ENCODE measurements at places on chromosomes 12 and 14. TPM values are rescaled to one million over a fixed set of nuclear protein-coding genes. Genes with fewer than 3 reads are reported as not detected.
A peak's percentile ranks its signal among the peaks of the same experiment; 100 is the strongest.

DNA sequence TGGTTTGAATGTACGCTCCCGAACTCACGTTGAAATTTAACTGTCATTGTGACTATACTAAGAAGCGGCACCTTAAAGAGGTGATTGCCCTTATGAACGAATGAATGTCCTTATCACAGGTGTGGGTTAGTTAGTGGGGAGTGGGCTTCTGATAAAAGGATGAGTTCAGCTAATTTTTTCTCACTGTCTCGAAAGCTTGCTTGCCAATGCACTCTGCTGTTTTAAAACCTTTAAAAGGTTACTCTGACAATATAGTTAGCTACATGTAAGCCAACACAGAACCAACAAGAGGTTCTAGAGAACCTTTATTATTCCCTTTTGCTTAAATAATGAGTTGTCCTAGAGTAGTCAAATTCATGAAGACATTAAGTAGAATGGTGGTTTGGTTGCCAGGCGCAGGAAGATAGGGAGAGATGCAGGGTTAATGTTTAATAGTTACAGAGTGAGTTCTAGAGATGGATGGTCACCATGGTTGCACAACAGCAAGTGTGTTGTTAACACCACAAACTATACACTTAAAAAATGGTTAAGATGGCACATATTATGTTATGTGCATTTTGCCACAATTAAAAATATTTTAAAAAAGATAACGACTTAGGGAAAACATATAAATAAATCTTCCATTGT, 26.3 kb downstream of the RTN1 start:
- no peak for DNase-seq

GALNT16 gene
- 0.86 TPM for polyA plus RNA-seq

- peak; percentile 75 for DNase-seq
These were observed 43.5 kb downstream of the DRAM1 start for GRCh38 chr12:101920906-101921305.

IL22 gene
- polyA plus RNA-seq, result not detected

- no peak for DNase-seq
These were observed 62.3 kb downstream of the NT5DC3 start for GRCh38 chr12:103778781-103779180.

DNA sequence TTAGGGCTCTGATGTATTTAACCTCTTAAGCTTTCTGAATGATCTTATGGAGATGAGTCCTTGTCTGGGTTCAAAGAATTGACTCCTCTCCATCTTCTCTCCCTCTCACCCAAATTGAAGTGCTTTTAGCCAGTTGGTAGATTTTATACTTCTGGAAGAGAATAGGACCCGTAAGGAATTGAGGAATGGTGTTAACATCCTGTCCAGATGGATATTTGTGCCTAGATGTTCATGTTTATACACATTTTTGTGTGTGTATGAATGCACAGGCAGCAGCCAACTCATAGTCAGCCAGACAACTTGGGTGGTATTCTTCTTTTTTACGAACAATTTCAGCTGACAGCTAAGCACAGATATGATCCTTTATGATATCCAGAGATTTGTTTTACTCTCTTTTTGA, 449.6 kb upstream of the RGS6 start:
- DNase-seq, result no peak

CFAP54 gene
- polyA plus RNA-seq, result 1.2 TPM

GRCh38 chr12:132579744-132580143, 30.6 kb downstream of the LRCOL1 start:
- no peak for DNase-seq

DNA sequence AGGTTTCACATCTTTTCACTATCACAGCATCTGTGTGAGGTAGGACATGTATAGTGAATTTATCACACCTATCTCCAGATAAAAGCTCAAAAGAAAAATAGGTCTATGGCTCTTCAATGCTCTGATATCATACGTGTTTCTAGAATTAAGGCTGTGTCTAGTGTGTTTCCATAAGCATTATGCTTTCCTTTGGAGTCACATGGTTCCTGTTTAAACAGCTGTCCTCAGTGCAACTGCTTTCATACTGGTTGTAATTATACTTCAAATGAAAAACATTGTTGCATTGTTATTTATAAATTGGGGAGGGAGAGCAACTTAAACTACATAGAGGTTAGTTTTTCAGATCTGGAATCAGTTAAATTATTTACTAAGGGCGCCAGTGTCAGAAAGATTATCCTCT, 151.6 kb downstream of the SYT1 start:
- DNase-seq, result no peak

- DNase-seq, result peak; percentile 9
These were observed 54.2 kb downstream of the SUDS3 start for GRCh38 chr12:118430516-118430915.

GRCh38 chr14:103805708-103806107, 41.7 kb downstream of the PPP1R13B start:
- no peak for DNase-seq

GRCh38 chr12:125453751-125454150, 388.5 kb downstream of the AACS start:
- DNase-seq, result no peak

DNA sequence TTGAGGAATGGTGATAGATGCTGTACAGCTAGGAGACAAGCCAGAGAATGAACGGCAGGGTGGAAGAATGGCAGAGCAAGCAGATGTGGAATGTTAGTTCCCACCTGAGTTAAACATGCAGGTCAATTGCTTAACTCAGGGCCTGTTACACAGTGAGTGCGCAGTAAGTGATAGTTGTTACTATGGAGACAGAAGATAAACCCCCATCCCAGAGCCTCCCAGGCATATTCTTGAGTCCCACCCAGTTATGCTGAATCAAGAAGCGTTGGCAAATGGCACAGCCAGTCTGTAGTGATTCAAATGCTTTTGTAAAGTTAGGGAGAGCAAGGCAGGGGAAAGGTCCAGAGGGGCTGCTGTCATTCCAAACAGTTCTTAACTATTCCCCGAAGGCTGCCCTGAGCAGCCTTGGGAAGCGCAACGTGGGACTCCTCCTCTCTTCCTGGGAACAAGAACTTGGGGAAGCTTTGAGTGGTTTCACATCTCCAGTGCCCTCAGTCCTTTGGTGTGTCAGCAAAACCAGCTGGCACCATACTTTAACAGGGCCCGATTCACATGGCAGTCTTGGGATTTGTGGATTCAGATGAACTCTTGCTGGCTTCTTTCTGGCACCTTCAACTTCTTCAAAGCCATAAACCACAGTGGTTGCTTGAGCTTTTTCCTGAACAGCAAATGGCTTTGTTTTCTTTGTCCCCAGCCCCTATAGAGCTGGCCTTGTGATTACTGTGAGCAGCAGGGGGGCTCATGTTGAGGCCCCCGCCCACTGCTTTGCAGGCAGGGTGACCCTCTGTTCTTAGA, 66.4 kb downstream of the PPM1A start:
- no peak for DNase-seq

DNA sequence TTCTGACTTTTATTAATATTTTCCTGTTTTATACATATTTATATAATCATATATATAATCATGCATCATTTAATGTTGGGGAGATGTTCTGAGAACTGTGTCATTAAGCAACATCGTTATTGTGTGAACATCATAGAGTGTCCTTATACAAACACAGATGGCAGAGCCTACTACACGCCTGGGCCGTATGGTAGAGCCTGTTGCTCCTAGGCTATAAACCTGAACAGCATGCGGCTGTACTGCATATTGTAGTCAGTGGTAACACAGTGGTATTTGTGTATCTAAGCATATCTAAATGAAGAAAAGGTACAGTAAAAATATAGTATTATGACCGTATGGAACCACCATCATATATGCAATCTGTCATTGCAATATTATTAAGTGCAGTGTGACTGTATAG, 44.7 kb upstream of the BCL7A start:
- DNase-seq, result no peak

DNA sequence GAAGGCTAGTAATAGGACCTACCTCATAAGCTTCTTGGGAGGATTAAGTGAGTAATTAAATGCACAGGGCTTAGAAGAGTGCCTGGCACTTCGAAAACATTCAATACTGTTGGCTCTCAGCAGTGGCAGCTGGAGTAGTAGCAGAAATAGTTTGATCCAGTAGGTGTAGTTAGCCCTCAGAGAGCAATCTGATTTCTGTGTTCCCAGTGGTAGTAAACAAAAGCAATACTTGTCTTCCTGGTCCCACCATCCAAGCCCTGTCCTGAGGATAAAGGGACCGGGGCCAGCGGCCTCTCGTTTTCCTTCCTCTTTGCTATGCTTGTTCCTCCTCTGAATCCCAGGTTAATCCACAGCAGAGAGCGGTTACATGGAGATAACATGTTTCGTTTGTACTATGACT, 131.6 kb downstream of the SAMD4A start:
- DNase-seq, result no peak

STX2 gene
- 28.9 TPM for polyA plus RNA-seq

GRCh38 chr12:96220902-96221301, 26.7 kb downstream of the ELK3 start:
- DNase-seq, result peak; percentile 80

GRCh38 chr12:12877153-12877768, 14.1 kb upstream of the GPRC5A start:
- no peak for DNase-seq

CHURC1 gene
- 152 TPM for polyA plus RNA-seq

GRCh38 chr14:66511849-66512248, 3.9 kb downstream of the GPHN start:
- DNase-seq, result no peak

DNA sequence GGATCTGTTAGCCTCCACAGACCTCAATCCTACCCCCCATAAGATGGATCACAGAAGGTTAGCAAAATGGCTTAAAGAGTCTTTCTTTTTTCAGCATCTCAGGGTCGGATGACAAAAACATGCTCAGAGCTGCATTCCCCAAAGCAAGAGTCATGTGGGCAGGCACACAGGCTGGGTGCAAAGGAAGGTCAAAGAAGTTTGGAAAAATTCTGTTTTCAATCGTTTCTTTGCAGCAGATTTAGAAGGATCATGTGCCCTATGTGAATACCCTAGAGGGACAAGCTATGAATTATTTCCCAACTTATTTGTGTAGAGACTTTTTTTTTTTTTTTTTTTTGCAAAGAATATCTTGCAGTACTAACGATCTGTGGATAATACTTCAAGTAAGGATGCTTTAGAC, 845.4 kb downstream of the VRK1 start:
- no peak for DNase-seq

DNA sequence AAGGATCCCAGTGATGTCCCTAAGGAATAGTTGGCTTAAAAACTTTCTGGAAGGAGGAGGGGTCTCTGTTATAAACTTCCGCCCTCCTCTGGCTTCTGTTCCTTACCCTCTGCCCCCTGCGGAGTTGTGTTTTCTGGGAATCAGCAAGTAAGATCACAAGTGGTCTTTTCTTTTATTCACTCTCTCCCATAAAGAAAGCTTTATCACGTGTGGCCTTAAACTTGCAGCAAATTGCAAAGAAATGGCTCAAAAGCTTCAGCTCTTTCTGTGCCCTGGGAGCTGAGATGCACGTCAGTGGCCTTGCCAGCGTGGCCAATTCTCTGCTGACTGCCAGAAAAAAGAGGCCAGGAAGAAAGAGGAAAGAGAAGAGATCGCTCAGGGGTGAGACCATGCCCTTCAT, at the start of gene SLCO1C1:
Gene SLCO1C1 (plus strand): TSS at position 101 of the 400 bp plus-strand sequence. CDS start 4,245 bp downstream, outside the sequence.
- DNase-seq, result no peak

ABCC9 gene
- 14.2 TPM for polyA plus RNA-seq

CLEC4A gene
- polyA plus RNA-seq, result 0.62 TPM

DNA sequence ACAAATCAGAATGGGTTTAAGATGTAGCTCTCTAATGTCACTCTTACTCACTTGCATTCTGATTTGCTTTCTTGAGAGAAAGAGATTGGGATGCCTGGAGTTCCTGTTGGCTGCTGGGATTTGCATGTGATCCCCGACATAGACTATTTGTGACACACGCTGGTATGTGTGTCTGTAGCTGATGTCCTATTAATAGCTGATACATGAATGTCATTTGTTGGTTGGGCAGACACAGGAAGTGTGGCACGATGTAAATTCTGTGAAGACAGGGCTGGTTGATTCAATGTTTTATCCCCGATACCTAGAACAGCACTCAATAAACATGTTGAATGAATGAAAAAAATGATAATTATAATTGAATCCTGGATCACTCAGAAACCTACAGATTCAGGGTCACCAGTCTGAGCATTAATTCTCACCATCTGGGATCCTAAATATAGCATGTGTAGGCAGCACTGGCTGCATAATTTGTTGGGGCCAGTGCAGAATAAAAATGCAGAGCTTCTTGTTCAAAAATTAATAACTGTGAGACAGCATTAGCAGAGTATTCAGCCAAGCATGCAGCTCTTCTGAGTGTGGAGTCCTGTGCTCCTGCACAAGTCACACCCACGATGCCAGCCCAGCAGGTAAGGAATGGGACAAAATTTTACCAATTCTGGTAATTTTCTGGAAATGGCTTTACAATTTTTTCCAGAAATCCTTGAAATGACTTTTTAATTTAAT, 35.5 kb upstream of the SOCS2 start:
- DNase-seq, result peak; percentile 46
